ENCODE measurements at places on chromosomes 5 and 9.

- no peak for DNase-seq
These were observed 516.1 kb downstream of the NTRK2 start for GRCh38 chr9:85185486-85186217.

DNA sequence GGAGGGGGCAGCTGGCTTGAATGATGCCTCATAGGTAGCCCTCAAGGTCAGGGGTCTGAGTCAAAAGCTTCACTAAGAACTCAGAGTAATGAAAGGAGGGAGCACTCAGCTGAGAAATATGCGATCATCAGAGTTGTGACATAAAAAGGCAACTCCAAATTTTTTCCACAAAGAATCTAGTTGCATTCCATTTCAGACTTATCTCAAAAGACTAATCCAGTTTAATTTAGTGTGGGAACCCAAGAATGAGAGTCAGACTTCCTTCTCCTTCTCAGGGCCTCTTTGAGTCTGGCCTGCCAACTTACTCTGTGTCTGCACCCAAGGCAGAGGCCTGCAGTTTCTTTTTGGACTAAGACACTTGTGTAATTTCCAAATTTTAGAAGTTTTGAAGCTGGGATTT, 34.7 kb downstream of the GABRP start:
- DNase-seq = no peak

DNA sequence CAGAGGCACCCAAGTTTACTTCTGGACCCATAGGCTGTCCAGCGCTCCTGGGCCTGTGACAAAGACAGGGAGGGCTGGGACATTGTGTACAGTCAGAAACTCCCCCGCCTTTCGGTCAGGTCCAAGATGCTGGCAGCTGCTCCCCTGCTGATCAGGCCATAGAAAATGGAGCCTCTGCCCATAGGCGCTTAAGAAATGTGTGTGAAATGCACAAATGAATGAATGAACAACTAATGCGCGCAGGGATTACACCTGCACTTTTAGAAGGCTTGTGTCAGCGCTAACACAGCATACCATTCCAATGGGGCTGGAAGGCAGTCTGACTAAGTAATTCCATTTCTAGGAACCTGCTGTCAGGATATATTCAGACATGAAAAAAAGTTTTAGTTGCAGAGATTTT, 16.3 kb downstream of the PTPN3 start:
- DNase-seq = no peak

DNA sequence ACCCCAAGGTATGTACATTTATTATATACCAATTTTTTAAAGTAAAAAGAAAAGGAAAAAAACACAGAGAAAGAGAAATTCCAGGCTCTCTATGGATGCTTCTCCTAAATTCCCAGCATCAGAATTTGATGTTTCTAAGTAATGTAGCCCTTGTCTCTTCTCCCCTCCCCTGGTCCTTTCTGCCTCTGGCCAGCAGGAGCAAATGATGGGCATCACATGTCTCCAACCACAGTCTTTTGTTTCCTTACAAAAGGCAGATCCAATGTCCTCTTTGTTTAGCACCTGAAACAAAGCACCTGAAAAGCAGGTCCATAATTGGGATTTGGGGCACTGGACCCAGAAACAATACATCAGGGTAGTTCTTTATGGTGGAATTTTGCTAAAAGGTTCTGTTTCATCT, 50.4 kb upstream of the APC start:
- no peak for DNase-seq

DNA sequence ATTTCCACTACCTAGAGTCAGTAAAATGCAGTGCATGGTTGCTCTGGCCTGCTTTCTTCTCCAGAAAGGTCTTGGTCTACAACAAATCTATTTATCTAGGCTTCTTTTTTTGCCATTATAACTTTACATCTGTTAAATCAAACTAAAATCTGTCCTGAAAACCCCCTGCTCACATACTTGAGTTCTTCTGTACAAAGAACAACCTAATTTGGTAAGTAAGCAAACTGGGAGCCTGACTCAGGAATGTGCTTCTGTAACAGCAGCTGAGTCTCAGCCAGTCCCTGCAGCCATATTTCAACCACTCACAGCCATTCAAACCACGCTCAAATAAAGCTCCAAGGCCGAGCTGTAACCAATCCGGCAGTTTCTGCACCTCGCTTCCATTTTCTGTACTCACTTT, 95.8 kb downstream of the PLPP1 start:
- DNase-seq = no peak

- peak; percentile 65 for DNase-seq
These were observed 33.3 kb downstream of the KCTD16 start for GRCh38 chr5:144203750-144204596.

GRCh38 chr9:98315551-98316060, 60.2 kb upstream of the TBC1D2 start:
- peak; percentile 73 for DNase-seq

DNA sequence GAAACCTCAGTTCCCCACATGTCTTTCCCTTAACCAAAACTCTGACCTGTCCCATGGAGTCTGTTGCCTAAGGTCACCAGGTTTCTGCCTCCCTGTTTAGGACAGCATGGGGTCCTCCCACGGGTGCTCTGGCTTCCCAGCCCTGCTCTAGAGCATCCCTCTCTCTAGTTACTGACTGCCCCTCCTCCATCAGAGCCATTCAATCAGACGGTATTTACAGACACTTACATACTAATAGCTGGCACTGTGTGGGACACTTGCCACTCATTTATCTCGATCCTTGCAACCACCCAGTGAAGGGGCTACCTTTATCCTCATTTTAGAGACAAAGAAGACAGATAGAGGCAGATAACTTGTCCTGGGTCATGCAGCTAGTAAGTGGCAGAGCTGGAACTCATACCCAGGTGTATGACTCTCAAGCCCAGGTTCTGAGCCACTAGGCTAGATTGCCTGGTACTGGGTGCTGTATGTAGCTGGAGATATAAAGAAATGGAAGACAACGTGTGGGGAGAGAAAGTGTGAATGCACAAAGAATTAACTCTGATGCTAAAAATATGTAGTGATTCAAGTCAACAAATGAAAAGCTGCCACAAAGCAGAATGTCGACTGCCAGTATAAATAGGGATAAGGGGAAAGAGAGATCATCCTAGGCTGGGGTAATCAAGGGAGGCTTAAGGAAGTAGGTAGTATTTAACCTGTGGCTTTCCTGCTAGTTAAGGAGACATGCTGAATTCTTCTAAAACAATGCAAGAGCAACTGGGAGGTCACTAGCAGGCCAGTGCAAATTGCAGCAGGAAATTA, 52.5 kb upstream of the PDE8B start:
- no peak for DNase-seq

DNA sequence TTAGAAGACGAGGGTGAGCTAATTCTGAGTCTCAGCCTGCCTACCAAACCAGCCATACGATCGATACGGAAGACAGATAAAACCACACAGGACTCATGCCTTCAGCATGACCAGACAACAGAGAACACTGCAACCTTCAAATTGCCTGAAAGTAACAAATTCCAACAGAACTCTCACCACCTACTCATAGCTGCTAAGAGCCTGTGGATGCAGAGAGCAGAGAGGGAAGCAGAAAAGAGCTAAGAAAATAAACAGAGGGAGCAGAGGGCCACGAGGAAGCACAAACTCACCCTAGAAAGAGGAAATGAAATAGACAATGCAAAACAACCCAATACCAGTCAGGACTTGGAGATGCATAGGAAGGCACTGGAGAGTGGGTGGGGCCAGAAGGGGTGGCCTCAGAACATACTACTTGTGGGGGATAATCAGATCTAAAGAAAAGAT, 86.7 kb upstream of the TAS2R1 start:
- DNase-seq = no peak

- no peak for DNase-seq
These were observed 54.1 kb downstream of the DAPK1 start for GRCh38 chr9:87551772-87552217.

- DNase-seq = no peak
These were observed 67.4 kb downstream of the VCAN start for GRCh38 chr5:83538786-83539462.

DNA sequence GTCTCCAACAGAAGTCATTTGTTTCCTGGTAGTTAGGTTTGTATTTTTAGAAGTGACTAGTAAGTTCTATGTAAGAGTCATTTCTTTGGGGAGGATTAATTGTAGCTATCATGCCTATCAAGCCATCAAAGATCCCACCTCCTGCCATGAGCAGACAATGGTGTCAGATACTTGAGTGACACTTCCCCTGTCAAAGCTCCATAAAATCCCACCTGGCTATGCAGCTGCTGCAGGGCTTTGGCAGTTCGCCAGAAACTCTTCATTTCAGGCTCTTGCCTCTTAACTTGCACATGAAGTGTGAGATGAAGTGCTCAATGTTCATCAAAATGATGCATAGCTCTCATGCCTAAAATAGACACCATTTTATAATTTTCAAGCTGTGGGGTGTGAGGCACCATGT, 312.1 kb downstream of the CDH12 start:
- DNase-seq = no peak

DNA sequence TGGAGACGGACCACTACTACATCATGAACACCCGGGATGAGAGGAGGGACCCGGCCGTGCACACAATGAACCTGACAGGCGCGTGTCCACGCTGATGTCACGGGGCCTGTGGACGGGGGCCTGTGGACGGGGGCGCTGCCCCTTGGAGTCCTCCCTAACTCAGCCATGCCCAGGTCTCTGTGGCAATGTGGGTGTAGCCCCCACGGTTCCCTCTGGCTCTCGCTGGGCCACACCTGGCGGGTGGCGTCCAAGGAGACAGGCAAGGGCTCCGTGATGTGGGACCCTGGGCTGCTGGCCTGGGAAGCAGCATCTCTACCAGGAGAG, 22.1 kb downstream of the PAEP start:
- no peak for DNase-seq

DNA sequence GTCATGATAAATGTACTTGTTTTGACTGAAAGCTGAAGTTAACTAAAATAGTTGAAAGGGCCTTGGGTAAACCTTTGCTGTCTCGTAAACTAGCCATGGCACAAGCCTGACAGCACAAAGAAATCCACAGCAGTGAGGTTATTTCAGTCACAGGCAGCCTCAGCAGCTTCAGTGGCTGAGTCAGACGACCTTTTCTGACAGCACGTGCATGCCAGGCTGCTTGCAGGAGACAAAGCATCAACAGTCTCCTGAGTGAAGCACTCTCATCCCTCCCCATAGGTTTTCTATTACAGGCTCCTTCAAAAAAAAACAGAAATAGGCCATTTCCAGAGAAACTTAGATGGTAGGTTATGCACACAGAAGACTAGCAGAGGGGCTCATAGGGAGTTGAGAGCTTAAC, 34.6 kb downstream of the OXCT1 start:
- DNase-seq = no peak

GRCh38 chr5:89282554-89283510, 399.8 kb upstream of the MEF2C start:
- DNase-seq = no peak

DNA sequence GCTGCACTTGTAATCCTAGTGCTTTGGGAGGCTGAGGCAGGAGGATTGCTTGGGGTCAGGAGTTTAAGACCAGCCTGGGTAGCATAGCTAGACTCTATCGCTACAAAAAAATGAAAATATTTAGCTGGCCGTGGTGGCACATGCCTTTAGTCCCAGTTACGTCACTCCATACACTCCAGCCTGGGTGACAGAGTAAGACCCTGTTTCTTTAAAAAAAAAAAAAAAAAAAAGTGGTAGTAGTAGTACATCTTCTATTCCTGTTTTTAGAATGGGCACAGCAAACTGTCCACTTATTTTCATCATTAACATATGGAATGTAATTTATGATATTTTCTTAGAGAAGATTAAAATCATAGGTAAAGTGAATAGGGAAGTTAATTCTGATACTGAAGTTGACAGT, 48.2 kb downstream of the TRIO start:
- DNase-seq = no peak

Data from CD4-positive, alpha-beta T cell treated with Interferon alpha-2 for 1 hour (primary cell).